ENCODE measurements at places on chromosomes 12 and 14.
A peak's percentile ranks its signal among the peaks of the same experiment; 100 is the strongest.

DNA sequence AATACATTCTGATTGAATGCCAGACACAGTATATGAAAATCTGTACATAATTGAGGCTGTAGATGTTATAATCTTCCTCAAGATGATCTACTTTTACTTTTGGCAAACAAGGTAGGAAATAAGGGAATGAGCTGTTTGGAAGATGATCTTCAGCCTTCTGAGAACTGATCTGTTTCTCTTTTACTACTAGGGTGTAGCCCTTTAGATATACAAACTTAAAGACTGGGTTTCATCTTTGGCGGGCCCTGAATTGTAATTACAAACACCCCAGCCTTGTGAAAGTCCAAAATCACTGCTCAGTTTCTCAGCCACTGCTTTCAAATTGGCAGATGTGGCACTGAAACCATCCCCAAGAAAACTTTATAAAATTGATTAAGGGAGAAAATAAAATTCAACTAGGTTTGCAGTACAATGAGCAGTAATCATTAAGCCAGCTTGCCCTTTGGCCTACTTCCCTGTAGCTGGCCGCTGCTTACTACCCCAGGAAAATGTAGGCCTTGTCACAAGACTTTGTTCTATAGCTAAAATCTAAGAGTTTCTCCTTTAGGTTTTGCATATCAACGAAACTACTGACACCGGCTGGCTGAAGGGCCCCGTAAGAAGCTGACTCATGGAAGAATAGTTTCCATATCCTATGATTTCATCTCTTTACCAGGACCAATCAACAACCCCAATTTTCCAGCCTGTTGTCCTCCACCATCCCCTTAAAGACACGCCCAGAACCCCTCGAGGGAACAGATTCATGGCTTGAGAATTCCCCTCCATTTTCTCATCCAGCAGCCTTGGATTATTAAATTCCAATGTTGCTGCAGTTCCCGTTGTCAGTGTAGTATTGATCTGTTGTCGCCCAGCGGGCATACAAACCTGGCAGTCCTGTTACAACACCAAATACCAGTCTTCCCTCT lies 210.8 kb downstream of the PCNX1 start:
- DNase-seq, result peak; percentile 55

DNA sequence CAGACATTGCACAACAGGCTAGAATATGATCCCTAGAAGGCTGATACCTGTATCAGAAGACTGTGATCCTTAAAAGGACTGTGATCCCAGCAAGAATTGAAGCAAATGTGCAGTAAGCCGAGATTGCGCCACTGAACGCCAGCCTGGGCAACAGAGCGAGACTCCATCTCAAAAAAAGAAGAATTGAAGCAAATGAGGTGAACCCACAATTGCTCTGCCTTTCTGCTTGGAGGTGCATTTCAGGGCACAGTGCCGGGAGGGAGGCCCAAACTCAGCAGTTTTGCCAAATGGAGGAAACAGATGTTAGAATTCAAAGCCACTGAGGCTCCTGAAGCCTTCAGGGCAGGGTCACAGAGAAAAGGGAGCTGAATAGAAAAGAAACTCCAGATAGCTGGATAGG lies 61.1 kb upstream of the COCH start:
- DNase-seq, result no peak

GRCh38 chr12:29510591-29511185 lies 13.2 kb upstream of the OVCH1 start:
- no peak for DNase-seq

- DNase-seq, result no peak
These were observed 10.5 kb downstream of the ERC1 start for GRCh38 chr12:1001507-1001906.

DNA sequence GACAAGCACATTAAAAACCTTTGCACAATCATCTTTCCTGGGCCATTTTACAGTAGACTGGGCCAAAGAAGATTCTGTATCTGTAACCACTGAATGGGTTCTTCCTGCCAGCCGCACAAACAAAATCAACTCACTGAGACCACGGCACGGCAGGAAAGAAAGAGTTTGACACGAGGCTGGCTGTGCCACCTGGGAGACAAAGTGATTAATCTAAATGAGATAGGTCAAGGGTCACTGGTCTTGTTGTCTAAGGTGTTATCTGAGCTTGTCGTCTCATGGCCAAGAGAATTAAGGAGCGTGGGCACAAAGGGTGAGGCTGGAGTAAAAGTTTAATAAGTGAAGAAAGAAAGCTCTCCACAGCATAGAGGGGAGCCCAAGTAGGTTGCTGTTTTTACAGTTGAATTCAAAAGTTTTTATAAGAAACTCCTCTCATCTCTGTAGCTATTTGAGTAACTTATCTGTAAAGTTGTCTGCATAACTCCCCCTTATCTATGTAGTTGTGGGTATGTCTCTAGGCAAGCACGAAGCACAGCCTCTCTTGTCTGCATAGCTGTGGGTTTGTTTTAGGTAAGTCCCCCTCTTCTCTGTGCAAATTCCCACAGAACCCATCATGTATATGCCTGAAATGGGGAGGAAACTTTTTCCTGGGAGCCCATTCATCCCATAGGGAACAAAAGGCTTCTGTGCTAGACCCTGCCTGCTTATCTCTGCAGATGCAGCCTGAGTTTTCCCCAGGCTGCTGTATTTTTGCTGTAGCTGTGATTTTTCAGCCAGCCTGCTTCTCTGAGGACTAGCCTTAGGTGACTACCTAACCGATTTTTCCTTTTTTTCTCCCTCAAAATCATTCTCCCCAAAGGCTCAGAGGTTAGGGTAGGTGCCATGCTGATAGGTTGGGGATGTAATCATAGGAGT lies 1314.6 kb upstream of the TMEM132C start:
- no peak for DNase-seq

- no peak for DNase-seq
These were observed 127.6 kb upstream of the DAAM1 start for GRCh38 chr14:59060841-59061240.

- no peak for DNase-seq
These were observed 130.8 kb downstream of the PHLDA1 start for GRCh38 chr12:75900781-75901254.

DNA sequence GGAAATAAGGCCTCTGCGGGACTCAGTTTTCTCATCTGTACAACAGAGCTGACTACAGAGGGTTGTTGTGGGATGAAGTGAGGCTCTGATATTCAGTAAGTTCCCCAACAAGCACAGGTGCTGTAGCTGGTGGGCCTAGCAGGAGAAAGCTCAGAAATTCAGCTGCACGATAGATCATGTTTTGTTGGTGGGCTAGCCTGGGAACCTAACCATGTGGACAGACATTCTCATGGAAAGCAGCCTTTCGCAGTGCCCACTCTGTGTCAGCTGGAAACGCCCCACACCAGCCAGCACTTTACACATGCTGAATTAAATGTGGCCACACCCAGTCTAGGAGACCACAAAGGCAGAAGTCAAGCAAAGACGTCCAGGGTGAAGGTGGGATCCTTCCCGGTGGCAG lies 16.1 kb downstream of the PITPNM2 start:
- no peak for DNase-seq

DNA sequence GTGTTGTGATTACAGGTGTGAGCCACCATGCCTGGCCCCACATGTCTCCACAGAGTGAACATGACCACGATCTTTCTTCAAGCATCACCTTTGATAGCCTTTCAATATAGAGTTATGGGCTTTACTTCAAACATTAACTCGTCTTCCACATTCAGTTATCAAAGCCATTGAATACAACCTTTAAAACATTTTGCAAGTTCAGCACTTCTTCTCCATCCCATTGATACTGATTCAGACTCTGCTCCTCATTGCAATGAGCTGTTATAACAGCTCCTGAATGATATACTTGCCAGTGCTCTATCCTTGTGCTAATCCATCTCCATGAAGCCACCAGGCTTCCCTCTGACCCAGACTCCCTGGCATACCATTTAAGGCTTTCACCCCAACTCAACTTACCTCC lies 223.5 kb upstream of the EEA1 start:
- no peak for DNase-seq

DNA sequence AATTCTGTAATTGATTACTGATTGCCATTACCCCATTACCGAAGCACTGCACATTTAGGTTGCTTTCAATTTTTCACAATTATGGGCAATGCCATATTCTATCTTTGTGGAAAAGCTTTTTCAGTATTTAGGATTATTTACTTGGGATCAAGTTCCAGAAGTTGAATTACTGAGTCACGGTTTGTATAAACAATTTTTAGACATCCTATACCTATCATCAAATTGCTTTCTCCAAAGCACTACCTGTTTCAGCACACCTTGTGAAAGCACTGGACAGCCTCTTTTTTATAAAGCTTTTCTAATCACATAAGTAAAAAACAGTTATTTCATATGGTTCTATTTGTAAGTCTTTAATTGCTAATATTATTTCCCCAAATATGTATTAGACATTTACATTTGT lies 221.5 kb upstream of the CAND1 start:
- DNase-seq, result no peak

DNA sequence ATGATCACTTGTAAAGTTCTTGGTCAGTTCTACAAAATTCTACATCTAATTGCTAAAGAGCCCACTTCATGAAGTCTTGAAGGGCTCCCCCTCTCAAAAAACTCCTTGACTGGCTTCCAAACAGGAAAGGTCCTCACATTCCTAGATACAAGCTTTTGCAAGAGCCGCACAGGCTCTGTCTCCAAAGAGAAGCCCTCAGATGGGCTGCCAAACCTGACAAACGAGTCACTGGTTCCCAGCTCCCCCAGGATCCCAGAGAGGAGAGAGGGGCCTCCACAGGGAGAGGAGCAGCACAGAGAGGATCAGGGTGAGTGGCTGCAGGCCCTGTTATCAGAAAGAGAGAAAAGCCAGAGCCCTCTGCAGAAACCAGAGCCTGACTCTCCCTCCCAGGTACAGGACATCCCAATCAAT lies 5.8 kb downstream of the NID2 start:
- DNase-seq, result no peak

GRCh38 chr14:61934385-61934784 lies 172.2 kb downstream of the SNAPC1 start:
- DNase-seq, result no peak

- DNase-seq, result no peak
These were observed 7.6 kb upstream of the KRT80 start for GRCh38 chr12:52199294-52199919.

DNA sequence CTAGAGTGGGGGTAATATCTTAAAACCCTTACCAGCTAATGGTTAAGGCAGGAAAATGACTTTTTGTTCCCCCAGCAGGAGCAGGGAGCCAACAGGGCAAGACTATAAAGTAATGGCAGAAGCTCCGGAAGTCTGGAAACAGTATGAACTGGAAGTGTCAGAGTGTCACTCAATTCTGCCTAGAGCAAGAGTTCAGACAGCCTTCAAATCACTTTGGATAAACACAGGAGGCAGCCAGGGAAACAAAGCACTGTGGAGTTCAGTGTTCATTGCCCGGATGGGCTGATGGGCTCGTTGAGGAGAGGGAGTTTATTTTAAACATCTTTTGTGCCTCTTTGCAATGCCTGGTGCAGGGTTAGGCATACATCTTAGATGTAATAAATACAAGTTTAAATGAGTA lies 16.5 kb upstream of the DYRK2 start:
- DNase-seq, result no peak

DNA sequence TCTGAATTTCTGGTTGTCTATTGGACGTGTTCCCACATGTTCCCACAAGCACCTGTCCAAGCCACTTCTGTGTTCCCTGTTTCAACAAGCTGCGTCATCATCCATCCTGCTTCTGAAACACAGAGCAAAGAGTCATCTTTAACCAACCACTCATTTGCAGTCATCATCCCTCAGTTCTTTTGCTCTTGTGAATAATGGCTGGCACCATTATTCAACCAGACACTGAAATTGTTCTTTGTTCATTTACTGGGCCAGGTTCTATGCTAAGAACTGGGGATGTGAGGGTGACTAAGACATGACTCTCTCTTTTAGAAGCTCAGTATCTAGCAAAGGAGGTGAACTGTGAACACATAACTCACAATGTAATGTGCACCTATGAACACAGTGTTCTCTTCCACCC lies 40.7 kb upstream of the ANO4 start:
- DNase-seq, result no peak

- DNase-seq, result no peak
These were observed 256.2 kb downstream of the TMEM117 start for GRCh38 chr12:44091948-44092606.

GRCh38 chr14:94867946-94868771 lies 98.2 kb upstream of the GSC start:
- DNase-seq, result no peak

DNA sequence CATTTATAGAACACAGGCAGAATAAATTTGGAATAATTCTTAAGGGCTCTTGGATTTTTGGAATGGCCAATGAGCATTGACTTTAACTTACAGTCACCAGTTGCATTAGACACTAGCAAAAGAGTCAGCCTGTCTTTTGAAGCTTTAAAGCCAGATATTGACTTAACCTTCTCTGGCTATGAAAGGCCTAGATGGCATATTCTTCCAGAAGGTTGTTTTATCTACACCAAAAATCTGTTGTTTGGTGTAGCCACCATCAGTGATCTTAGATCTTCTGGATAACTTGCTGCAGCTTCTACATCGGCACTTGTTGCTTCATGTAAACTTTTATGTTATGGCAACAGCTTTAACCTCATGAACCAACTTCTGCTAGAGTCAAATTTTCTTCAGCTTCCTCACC lies 10.4 kb downstream of the PCNX1 start:
- DNase-seq, result no peak

GRCh38 chr12:62873116-62873825 lies 61.7 kb downstream of the PPM1H start:
- DNase-seq, result no peak

DNA sequence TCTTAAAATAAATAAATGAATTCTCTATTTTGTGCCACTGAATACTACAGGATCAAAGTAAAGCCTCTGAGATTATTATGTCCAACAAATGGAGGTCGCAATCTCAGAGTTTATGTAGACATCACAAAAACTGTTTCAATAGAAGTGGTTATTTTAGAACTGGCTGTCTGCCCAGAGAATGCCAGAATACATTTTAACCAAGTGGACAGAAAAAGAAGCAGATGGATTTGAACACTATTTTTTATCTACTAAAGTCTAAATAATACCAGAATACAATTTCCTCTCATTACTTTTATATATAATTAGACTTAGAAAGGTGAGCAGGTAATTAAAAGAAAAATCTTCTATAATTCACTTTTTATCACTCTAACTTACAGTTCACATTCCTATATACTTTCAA lies 118.3 kb downstream of the MED13L start:
- no peak for DNase-seq

DNA sequence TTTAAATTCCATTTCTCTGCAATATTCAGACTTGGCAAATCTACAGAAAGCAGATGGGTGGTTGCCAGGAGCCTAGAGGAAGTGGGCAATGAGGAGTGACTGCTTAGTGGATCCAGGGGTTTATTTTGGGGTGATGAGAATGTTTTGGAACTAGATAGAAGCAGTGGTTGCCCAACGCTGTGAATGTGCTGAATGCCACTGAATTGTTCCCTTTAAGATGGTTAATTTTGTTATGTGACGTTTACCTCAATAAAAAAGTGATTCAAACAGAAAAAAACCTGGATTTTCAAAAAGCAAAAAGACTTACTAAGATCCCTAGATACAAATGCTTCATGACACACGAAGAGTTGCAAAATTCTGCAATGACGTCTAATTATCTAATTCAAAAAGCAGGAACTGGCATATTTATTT lies 34.2 kb downstream of the DAO start:
- DNase-seq, result no peak
